ENCODE measurements at places on chromosomes 12 and 14.

- no peak for DNase-seq
Measured at GRCh38 chr14:68774771-68775613, 17.9 kb downstream of the ZFP36L1 start.

DNA sequence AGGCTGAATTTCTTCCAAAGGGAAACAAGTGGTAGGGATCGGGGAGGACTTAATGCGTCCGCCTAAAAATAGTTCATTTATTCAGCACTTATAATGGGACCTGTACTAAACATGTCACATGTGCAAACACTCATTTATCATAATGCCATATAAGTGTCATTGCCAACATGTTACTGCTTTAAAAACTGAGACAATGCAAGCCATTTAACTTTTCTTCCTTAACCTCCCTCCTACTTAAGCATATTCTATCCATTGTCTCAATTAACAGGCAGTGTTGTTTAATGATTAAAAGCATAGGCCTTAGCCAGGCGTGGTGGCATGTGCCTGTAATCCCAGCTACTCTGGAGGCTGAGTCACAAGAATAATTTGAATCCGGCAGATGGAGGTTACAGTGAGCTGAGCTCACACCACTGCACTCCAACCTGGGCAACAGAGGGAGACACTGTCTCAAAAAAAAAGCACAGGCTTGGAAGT is 13.5 kb upstream of the SCFD1 start:
- DNase-seq, result peak; percentile 25

DNA sequence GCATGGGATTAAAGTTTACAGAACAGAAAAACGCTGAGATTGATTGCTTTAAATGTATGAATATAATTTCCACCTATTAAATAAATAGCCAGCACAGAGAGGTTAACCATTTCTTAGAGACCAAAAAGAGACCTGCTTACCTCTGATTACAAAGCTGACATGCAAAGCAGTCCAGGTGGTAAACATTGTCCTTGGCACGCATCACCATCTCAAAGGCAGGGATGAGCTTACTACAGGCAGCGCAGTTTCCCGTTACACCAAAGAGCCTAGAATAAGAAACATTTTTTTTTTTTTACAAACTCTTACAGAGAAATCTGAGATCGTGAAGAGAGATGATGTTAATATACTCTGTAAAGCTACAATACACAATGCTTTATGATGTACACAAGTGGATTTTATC is 45.7 kb downstream of the LMO3 start:
- no peak for DNase-seq

DNA sequence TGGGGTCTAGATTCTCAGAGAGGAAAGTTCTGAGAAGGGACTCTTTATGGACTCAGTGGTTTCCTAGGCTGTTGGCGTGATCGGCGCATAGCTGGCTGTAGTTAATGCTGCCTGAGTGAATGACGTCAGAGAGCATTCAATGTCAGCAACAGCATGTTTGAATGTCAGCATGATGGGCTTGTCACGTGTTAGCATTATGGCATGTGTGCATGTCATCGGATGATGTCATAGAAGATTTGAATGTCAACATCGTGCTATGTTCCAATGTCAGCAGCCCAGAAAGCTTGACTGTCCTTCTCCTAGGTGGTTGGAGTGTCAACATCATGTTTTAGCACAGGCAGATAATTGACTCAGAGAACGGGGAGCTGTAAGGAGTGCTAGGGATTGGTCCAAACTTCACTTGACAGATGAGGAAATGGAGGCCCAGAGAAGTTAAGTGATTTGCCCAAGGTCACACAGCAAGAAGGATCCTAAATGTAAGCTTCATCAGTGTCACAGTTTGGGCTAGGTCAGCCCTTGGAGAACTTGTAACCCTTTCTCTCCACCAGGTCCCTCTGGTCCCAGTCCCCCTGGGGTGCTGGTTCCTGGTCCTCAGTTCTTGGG is 45.5 kb downstream of the MVK start:
- no peak for DNase-seq

DNA sequence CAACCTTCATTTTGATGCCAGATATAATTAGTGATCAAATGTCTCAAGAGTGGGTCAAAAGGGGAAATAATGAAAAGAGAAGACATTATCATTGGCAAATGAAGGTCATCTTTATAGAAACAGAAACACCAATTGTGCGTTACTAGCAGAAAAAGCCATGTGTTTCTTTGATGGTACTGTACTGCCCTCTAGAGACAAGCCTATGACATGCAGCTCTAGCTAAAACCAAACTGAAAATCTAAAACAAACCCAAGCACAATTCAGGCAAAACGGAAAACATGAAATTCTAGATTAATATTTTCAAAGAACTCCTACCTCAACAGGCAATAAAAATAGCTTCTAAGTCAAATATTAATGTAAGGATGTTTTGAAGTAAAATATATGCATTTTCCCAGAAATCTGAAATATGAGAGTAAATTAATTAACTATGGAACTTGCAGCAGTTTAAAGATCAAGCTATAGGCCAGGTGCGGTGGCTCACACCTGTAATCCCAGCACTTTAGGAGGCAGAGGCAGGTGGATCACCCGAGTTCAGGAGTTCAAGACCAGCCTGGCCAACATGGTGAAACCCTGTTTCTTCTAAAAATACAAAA is 115.4 kb downstream of the KLHL28 start:
- DNase-seq, result no peak

DNA sequence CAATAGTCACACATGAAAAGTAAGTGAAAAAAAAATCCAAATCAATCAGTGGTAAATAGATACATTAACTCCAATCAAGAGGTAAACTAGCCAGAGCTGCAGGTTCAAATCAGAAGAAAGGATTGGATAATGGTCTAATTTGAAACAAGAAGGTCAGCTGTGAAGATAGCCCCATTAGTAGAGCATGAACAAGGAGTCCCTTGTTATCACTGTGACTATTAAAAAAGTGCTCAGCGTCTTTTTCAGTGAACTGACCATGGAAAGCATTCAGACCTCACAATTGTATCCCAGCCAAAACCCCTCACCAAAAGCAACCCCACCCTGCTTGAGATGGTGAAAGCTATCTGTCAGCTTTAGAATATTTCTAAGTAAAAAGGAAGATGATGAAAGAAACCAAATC is 125.0 kb upstream of the EGLN3 start:
- no peak for DNase-seq

DNA sequence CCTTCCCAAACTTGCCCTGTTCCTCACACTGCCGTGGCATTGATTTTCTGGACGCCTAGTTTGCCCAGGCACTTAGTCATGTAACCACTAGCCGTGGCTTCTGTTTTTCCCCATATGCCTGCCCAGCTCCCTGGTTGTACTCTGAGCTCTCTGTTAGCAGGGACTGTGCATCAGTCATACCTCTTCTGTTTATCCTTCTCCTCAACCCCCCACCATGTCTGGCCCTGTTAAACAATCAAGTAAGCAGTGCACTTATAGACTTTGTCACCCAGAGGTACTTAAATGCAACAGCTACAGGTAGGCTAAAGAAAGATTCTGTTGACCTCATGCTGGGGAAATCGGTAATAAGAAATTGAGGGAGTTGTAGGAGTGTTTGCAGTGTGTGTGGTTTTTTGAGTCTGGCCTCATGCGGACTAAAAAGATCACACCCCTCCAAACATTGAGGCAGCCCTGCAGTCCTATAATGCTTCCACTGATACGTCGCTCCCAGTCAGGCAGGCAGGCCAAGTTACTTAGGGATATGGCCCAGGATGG is 17.0 kb downstream of the UBE3B start:
- DNase-seq, result no peak

GRCh38 chr14:71985538-71986189 is 53.4 kb downstream of the RGS6 start:
- DNase-seq, result no peak

GRCh38 chr14:92652413-92653151 is 95.8 kb downstream of the LGMN start:
- DNase-seq, result no peak

DNA sequence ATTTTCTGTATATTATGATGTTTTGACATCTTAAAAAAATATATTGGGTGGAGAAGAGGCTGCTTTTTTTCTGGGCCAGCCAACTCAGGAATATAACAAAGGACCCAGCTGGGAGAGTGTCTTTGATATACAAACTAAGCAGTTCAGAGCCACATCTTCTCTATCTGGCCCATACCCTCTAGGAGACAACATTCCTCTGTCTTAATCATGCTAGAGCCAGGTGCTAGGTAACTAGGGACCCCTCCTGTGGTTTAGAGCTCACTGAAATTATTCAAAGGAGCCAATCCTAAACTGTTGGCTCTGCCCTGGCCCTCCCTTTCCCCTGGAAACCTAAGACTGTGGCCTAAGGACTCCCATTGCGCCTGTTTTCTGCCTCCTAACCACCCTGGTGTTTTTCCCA is 193.1 kb upstream of the DIO2 start:
- no peak for DNase-seq

DNA sequence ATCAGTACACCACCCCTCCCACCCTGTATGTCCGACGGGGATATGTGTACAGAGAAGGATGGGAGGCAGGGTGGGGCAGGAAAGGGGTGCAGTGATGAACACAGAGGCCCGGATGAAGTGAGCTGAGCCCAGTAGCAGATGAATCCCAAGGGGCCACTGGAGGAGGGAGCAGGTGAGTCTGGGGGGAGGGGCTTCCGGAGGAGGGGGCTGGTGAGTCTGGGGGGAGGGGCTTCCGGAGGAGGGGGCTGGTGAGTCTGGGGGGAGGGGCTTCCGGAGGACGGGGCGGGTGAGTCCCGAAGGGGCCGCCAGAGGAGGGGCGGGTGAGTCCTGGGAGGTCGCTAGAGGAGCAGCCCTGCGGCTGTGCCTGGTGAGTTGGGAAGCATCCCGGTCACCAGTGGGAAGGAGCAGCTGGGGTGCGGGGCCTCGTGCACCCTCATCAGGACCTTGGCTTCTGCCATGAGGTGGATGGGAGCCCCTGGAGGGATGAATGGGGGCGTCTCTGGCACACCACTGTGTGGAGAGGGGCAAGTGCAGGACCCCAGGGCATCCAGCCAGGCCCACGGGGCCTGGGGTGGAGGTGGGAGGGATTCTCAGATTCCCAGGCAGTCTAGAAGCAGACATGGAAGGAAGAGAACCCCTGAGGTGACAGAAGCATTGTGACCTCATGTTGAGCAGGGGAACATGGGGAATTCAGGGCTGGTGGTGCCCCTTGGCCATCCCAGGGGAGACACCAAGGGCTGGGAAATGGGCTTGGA is 14.0 kb downstream of the BEGAIN start:
- no peak for DNase-seq

DNA sequence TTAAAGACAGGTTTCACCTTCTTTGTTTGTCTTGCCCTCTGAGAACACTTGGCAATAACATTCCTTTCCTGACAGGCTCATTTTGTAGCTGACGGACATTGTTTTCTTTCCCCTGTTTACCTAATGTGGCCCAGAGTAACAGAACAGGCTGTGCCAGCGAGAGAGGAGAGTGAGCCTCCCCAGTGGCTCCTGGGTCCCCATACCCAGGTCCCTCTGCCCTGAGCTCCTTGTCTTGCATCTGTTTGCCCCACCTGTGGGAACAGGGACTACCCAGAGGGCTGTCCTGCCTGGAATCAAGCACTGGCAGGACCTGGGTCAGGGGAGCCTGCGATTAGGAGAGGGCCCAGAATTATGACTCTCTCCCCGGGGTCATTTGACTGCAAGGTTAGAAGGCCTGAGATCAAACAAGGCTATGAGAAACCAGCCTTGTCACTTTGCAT is 222.9 kb downstream of the ZFP36L1 start:
- DNase-seq, result no peak

GRCh38 chr12:111274777-111275176 is 94.1 kb downstream of the PHETA1 start:
- DNase-seq, result no peak

DNA sequence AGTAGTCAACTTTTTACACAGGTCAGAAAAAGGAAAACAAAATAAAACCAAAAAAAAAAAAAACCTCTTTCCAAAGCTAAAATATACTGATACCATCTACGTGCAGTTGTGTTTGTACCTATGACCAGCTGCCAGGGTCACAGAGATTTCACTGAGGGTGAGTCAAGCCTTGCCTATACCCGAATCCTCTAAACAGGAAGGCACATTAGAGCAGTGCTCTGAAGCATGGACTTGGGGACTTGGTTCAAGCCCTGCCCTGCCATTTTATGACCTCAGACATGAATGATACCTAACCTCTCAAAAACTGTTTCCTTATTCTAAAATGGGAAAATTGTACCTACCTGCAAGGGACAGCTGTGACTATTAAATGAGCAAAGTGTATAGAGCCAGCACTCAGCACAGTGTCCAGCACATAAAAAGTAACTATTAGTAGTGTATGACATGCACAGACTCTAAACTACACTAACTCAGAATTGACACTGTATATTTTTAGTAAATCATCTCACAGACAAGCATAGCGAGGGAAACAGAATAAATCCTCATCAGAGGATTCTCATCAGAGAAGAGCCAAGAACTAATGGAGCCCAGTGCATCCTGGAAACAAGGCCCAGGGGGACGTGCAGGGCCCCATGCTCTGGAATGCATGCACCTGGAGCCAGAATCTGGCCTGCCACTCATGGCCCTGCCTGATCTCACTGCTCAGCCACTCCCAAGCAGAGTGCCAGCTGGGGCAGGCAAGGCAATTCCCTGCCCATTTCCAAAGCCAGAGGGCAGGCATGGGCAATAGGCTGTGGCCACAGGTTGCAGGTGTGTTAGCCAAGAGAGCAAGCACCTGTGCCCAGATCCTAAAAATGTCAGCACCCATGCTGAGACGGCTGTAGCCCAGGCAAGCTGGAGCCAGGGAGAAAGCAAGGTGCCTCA is 57.0 kb downstream of the NT5DC3 start:
- DNase-seq, result no peak

- DNase-seq, result no peak
Measured at GRCh38 chr12:68375756-68376695, 43.9 kb upstream of the MDM1 start.

- no peak for DNase-seq
Measured at GRCh38 chr12:110079477-110080400, 31.4 kb upstream of the C12orf76 start.

DNA sequence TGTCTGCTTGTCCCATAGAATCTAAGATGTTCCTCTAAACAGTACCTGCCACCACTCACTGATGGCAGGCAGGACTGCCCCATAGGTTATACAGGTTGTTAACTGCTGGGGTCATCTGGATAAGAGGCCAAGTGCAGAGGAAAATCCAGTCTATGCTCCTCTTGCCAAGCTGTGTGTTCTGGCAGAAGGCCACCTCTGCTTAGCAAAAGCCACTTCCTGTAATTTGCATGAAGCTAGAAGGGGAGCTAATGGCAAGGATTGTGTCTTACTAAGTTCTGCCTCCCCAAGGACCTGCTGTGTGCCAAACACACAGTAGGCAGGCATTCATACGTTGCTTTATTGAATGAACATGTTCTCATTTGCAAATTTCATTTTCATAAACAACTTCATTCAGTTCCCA is 445.4 kb downstream of the BCL11B start:
- DNase-seq, result no peak

- DNase-seq, result no peak
Measured at GRCh38 chr14:91062600-91062999, 2.2 kb upstream of the RPS6KA5 start.

DNA sequence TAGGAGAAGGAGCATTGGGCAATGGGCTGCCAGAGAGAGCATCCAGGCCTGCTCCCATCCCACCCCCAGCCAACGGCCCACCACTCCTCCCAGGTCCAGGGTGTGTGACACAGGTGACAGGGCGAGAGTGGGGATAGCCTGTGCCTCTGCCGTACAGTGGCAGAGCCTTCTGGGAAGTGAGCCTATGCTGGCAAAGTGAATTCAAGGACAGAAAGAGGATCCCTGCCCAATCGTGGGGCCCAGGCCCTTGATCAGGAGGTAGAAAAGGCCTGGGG is 553 bp upstream of the KRT79 start:
- no peak for DNase-seq

- DNase-seq, result no peak
Measured at GRCh38 chr12:46292754-46293402, 24.0 kb upstream of the SLC38A1 start.
